ENCODE measurements at places on chromosomes 1 and 21. TPM values are rescaled to one million over a fixed set of nuclear protein-coding genes. Genes with fewer than 3 reads are reported as not detected.

The IFNAR1 gene
- 15.9 TPM for total RNA-seq

The CLCA2 gene
- total RNA-seq, result 0.14 TPM

The ARHGEF16 gene
- total RNA-seq, result under 0.01 TPM

The WDR77 gene
- 18.6 TPM for total RNA-seq

The C1orf94 gene
- total RNA-seq, result not detected

The S100B gene
- total RNA-seq, result not detected

The SPATA45 gene
- 0.28 TPM for total RNA-seq

The EPHA10 gene
- total RNA-seq, result not detected

The C1QC gene
- 0.14 TPM for total RNA-seq

The AMIGO1 gene
- total RNA-seq, result 1.6 TPM

The AMY1C gene
- total RNA-seq, result not detected

The MYOG gene
- total RNA-seq, result not detected

The LIN28A gene
- not detected for total RNA-seq

The OR2T29 gene
- total RNA-seq, result not detected

The SNX7 gene
- 48.1 TPM for total RNA-seq

The CD1E gene
- not detected for total RNA-seq

The RGS16 gene
- 2.4 TPM for total RNA-seq

The MYOM3 gene
- total RNA-seq, result not detected

The ELAPOR1 gene
- total RNA-seq, result 0.74 TPM

The ARMH1 gene
- 0.71 TPM for total RNA-seq

The AVPR1B gene
- not detected for total RNA-seq

The MEX3A gene
- 1.6 TPM for total RNA-seq

The ADAMTS5 gene
- total RNA-seq, result 24.4 TPM

The PROK1 gene
- total RNA-seq, result 0.14 TPM
